Small intestine (tissue), 16 donors: ENCODE measurements at places on chromosomes 3 and 15. TPM values are rescaled to one million over a fixed set of nuclear protein-coding genes. Genes with fewer than 3 reads are reported as not detected.
A peak's percentile ranks its signal among the peaks of the same experiment; 100 is the strongest.

PAQR9 gene
- not detected for polyA plus RNA-seq

- no peak for DNase-seq
Observed at GRCh38 chr3:183331498-183331897, 78.4 kb downstream of the B3GNT5 start.

DNA sequence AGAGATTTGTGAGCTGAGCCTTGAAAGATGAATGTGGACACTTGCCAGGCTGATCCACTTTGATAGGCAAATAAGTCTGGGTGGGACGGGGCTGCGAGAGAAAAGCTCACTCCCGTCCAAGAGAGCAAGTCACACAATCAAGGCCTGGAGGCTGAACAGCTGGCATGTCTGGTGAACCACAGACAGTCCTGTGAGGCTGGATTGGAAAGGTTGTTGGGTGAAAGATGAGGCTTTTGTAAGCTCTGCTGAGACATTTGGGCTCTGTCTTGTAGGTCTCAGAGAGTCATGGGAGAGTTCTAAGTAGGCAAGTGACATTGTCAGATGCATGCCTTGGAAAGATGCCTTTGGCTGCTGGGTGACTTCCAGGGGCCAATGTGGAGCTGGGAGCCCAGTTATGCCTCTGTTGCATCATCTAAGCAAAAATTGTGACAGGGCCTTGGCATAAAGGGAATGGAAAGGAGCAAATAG is 38.5 kb downstream of the RPLP1 start:
- no peak for DNase-seq

GRCh38 chr3:1506090-1506489 is 413.3 kb downstream of the CNTN6 start:
- no peak for DNase-seq

- DNase-seq, result peak; percentile 11
Observed at GRCh38 chr3:62184559-62184958, 188.8 kb downstream of the FEZF2 start.

DNA sequence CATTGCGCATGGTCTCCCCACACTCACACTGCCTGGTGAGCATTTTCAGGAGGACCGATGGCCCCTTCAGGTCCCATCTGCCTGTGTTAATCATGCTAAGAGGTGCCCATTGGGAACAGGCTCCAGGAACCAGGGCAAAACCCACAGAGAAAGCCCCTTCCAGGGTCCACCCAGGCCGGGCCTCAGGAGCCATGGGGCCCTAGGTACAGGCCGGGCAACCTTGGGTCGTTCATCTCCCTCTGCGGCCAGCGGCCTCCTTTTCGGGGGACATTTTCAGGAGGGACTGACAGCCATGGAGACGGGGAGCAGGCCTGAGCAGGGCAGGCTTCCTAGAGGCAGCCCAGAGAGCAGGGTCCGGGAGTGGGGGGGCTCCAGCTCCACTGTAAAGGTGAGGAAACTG is 68.0 kb upstream of the TAMM41 start:
- DNase-seq, result no peak

ECE2 gene
- polyA plus RNA-seq, result 2.1 TPM

DNA sequence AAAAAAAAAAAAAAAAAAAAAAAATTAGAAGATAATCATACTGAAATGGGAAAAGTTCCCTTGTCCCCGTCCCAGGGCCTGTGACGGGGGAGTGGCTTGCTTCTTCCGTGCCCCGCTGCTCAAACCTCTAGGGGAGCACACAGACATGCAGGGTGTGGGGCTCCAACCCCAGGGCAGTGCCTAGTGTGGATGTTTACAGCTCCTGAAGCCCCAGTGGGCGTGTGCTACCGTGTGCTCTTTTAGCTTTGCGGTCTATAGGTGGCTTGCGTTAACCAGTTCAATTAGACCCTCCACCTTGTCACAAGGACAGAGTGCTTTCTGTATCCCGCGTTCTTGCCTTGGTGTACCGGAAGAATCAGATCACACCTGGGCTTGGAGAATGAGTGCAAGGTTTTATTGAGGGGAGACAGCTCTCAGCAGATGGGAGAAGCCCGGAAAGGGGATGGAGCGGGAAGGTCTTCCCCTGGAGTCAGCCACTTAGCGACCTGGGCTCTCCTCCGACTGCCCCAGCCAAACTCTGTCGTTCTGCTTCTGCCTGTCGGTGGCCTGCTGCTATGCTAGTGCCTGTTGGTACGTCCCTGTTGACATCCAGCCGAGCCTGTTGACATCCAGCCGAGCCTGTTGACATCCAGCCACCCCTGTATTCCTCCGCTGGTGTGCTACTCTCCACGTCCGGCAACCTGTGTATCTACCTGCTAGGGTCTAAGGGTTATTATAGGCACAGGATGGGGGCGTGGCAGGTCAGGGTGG is 569.8 kb downstream of the VGLL3 start:
- no peak for DNase-seq

SPTBN5 gene
- polyA plus RNA-seq, result 0.54 TPM

GRCh38 chr15:35929740-35930444 is 383.9 kb upstream of the DPH6 start:
- no peak for DNase-seq

EPHB1 gene
- not detected for polyA plus RNA-seq

- no peak for DNase-seq
Observed at GRCh38 chr15:68910816-68911215, 19.5 kb upstream of the SPESP1 start.

- no peak for DNase-seq
Observed at GRCh38 chr15:53573091-53573490, 186.4 kb downstream of the WDR72 start.

GRCh38 chr15:58148120-58148519 is 9.9 kb downstream of the AQP9 start:
- DNase-seq, result no peak

CRABP1 gene
- 16.0 TPM for polyA plus RNA-seq

DNA sequence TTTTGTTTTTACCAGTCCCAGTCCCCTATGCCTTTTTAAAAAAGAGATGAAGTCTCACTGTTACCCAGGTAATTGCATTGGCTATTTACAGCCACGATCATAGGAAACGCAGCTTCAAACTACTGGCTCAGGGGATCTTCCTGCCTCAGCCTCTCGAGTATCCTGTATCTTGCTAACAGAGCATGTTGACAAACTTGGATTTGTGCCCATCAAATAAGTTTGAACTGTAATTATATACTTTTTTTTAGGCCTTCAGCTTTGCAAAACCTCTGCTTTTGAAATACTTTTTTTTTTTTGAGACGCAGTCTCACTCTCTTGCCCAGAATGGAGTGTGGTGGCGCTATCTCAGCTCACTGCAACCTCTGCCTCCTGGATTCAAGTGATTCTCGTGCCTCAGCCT is 3.0 kb upstream of the EDEM1 start:
- DNase-seq, result no peak

DNA sequence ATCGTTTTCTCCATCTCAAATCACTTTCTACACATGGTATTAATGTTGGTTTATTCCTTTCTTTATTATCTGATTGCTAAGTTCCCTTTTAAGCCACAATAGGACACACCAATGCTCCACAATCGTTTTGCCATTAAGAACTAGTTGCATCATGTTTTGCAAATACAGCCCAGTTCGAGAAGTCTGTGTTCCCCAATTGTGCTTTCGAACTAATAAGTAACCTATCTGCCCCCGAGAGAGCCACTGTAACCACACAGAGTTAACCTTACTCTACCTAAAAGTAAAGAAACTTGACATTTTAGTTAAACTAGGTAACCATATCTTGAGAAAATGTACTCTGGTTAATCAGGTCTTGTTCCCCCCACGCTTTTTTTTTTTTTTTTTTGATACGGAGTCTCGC is 39.1 kb downstream of the MAGI1 start:
- DNase-seq, result no peak

RASGRF1 gene
- polyA plus RNA-seq, result 0.49 TPM

P2RY13 gene
- polyA plus RNA-seq, result 1.9 TPM

CHD2 gene
- polyA plus RNA-seq, result 75.5 TPM

DNA sequence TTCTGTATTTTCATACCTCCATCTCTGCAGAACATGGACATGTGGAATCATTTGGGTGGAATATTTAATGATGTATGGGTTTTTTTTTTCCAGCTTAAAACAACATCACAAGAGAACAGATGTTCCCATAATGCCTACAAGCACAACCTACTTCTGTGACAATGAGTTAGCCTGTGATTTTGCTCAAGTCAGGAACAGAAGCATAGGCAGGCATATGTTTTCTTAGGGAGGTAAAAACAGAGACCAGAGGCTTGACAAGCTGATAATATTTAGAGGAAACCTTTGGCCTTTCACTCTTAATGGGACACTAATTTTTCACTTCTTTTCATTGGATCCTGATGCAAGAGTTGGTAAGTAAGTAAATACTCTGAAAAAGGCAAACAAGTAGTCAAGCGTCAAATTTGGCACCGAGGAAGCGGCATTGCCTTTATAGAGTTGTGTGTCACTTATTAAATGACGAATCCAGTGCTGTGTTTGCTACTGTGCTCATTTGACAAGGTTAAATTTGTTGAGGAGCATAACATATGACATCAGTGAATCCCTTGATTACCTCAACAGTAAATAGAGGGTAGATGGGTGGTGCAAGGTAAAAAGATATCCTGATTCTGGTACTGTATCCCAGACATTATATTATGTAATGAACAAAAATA is 66.7 kb upstream of the RBMS3 start:
- DNase-seq, result no peak

DNA sequence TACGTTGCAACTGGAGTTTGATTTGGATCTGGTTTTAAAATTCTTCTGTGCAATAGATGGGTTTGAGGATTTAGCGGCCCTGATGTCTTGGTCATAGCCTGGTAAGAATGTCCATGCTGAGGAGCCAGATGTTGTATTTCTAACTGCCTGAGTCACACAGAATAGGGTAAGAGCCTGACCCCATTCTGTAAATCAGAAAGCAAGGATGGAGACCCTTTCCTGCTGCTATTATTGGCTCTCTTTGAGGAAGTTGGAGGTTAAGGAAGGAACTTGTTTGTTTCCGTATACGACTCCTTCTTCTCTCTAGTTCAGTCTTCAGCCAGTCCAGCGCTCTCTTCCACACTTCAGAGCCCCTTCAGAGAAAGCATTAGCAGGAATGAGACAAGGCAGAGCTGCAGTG is 65.1 kb downstream of the HCN4 start:
- DNase-seq, result no peak

BSN gene
- under 0.01 TPM for polyA plus RNA-seq

SI gene
- polyA plus RNA-seq, result 551 TPM

GRCh38 chr3:36965440-36965839 is 20.6 kb upstream of the TRANK1 start:
- DNase-seq, result peak; percentile 33

- DNase-seq, result peak; percentile 62
Observed at GRCh38 chr3:46862369-46863025, 747 bp downstream of the MYL3 start.

DNA sequence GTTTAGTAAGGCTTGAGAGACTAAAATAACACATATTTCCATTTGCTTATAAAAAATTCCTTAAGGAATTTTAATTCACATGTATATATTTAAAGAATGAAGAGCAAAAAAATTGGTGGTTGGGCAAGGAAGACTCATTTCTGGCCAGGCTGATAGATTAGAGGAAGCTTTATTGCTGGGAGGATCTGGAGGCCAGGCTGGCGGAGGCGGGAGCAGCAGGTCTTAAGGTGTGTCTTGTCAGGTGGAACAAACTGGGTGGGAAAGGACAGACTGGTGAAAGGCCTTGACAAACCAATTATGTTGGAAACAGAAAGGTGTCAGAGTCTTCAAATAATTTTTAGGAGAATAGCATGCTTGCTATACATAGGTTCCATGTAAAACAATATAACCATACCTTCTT is 124.7 kb downstream of the EPHA3 start:
- DNase-seq, result no peak

GRCh38 chr3:124107104-124107890 is 115.4 kb upstream of the ROPN1 start:
- no peak for DNase-seq

DNA sequence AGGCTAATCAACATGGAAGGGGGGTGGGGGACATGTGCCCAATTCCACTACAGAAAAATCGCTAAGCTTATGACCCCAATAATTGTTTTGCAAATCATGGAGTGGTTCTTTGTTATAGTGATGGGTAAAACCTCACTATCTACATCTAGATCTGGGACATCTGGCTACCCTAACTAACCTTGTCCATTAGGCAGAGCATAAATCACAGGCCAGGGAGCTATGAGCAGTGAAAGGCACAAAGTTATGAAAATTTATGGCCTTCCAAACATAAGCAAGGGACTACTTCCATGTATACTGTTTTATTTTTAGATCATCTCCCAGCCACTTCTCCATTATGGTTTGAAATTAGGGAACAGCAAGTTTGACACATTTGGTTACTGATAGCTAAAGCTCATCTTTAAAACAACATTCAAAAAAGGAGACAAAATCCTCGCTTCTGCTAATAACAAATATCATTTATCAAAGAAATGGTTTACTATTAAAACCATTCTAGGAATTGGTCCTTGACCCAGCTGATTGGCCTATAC is 78.3 kb downstream of the RSL24D1 start:
- no peak for DNase-seq
